CD8-positive, alpha-beta memory T cell (primary cell): ENCODE measurements at places on chromosomes 4 and X.

- no peak for DNase-seq
Measured at GRCh38 chr4:78299565-78299972, 242.4 kb downstream of the FRAS1 start.

DNA sequence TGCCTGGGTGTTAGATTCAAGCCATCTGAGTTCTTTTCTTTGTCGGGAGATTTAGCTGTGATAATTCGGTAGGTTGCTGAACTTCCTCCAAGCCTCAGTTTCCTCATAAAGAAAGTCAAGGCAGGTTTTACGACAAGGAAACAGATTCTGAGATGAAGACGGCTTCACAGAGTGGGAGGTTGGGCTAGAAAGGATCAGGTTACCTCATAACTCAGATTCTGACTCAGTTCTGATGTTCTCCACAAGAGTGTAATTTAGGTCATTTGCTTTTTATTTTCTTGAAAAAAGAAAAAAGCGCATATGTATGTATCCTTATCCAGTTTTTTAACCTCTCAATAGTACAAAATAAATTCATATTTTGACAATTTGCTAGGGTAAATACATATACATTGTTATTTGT lies 47.2 kb upstream of the ELOVL6 start:
- no peak for DNase-seq

DNA sequence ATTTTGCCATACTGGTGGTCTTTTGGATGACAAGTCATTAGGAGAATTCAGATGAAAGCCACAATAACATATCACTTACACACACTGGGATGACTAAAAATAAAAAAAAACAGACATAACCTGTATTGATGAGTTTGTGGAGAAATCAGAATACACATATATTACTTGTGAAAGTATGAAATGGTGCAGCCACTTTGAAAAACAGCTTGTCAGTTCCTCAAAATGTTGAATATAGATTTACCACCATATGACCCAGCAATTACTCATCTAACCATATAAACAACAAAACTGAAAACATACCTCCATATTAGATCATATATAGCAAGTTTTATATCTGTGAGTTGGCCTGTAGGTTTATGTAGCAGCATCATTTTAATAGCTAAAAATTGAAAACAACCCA lies 608.7 kb downstream of the TLL1 start:
- DNase-seq: no peak

DNA sequence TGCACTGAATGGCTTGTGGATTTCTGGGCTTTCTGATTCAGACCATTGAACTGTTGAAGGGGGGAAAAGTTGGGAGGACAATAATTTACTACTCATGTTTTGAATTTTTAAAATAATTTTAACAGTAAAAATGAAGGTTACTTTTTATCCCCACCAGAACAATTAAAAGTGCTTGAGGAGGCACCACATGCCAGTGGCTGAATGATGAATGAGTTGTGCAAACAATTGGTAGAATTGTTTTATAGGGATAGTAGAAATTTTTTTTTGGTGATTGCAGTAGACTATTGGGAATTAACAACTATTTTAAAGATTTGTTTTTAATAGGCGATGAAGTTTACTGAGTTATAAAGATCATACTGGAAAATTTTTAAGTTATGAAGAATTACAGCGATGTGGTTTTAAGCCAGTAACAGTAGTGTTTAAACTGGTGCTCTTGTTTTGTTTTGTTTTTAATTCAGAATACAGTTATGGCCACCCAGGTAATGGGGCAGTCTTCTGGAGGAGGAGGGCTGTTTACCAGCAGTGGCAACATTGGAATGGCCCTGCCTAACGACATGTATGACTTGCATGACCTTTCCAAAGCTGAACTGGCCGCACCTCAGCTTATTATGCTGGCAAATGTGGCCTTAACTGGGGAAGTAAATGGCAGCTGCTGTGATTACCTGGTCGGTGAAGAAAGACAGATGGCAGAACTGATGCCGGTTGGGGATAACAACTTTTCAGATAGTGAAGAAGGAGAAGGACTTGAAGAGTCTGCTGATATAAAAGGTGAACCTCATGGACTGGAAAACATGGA lies 2.7 kb downstream of the REST start:
- DNase-seq: no peak

GRCh38 chr4:184648313-184649025 lies 778 bp downstream of the CASP3 start:
- DNase-seq: peak; percentile 48

DNA sequence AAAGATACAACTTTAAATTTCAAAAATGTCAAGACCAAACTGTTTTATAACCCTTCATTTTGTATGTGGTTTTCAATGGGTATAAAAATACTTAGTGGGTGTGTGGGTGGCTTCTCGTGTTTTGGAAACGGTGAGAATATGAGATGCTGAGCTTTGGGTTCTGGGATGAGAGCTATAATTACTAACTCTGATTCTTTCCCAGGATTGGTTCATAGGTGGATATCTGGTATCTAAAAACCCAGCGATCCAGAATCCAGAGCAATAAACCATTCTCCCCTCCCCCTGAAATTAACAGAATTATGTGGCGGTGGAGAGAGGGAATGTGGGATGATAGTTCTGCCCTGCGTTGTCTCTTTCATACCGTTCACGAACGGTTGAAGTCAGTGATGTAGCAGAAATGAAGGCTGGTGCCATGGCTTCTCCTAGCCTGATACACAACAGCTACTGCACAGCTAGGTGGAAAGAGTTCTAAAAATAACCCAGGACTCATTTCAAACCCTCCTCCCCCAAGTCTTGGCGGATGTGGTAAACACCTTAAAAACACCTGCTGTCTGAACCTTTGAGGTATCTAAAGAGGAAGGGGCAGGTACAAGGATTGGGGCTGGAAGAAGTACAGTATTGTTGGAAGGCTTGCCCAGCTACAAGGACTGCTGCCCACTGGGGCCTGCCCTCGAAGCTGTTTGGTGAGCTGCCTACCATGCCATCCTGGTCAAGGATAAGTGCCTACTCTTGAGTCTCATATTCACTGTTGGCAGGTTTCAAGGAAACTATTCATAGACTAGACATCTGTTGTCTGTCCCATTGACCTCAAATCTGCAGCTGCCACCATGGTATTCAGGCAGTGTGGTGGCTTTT lies 44.5 kb downstream of the SEPTIN11 start:
- DNase-seq: peak; percentile 84

DNA sequence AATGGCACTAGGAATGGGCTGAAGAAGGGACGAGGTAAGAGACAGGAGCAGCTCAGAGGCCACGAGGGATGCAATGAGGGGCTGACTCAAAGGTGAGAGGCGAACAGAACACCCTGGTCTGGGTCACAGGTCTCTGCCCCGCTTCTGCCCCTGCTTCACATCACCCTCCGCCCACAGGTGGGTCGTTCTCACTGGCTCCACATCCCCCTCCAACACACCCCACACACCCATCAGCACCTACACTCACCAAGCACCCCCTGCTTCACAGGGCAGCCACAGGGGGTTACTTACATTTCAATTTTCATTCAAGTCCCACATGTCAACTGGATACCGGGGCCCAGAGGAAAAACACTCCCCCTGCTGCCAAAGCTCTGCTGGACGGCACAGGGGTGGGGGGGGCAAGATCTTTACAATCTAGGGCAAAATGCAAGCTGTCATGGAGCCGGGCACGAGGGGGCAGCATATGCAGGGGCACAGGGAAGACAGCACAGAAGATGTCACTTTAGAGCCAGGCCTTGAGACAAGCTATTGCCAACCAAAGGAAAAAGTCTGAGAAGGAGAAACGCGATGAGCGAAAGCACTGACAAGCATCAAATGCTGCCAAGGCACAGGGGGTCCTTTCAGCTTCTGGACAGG lies 94.0 kb downstream of the AFAP1 start:
- no peak for DNase-seq

- no peak for DNase-seq
Measured at GRCh38 chr4:32778025-32778424, 2057.9 kb downstream of the PCDH7 start.

- DNase-seq: no peak
Measured at GRCh38 chr4:107658400-107659336, 61.4 kb downstream of the PAPSS1 start.

GRCh38 chr4:4574792-4575191 lies 32.9 kb upstream of the STX18 start:
- no peak for DNase-seq

DNA sequence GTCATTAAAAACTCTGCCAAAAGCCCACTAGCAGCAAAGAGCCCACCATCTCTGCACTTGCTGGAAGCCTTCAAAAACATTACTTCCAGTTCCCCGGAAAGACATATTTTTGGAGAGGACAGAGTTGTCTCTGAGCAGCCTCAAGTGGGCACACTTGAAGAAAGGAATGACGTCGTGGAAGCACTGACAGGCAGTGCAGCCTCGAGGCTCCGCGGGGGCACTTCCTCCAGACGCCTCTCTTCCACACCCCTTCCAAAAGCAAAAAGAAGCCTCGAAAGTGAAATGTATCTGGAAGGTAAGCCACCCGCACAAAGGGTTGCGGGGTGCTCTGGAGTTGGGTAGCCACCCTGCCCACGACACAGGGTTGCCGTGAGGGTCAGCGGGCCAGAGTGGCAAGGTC lies 25.9 kb downstream of the OFD1 start:
- no peak for DNase-seq

- no peak for DNase-seq
Measured at GRCh38 chr4:128301979-128302378, 14.4 kb upstream of the PGRMC2 start.

GRCh38 chr4:26161030-26161824 lies 159.6 kb upstream of the RBPJ start:
- no peak for DNase-seq

GRCh38 chr4:41505161-41505661 lies 32.7 kb upstream of the LIMCH1 start:
- no peak for DNase-seq
